ENCODE measurements at places on chromosomes 16 and 17. TPM values are rescaled to one million over a fixed set of nuclear protein-coding genes. Genes with fewer than 3 reads are reported as not detected.

Gene MMP15
- 42.3 TPM for total RNA-seq

Gene RAB37
- total RNA-seq, result 1.0 TPM

Gene CCDC154
- 0.81 TPM for total RNA-seq

Gene VMO1
- 0.68 TPM for total RNA-seq

Gene CLEC3A
- not detected for total RNA-seq

Gene EVI2B
- not detected for total RNA-seq

Gene ITGAD
- 0.16 TPM for total RNA-seq

Gene TAT
- 0.04 TPM for total RNA-seq

Gene TMIGD1
- total RNA-seq, result not detected

Data from A549 treated with Mapracorat at 1 μM for 4 hours (cell line).